ENCODE measurements at places on chromosomes 13 and 19. TPM values are rescaled to one million over a fixed set of nuclear protein-coding genes. Genes with fewer than 3 reads are reported as not detected.
A peak's percentile ranks its signal among the peaks of the same experiment; 100 is the strongest.

C5AR1 gene
- total RNA-seq, result 0.88 TPM

IGFL1 gene
- total RNA-seq, result 8.7 TPM

LPAR2 gene
- 27.9 TPM for total RNA-seq

KIR2DL4 gene
- not detected for total RNA-seq

- peak; percentile 25 for DNase-seq
These were observed 62.0 kb upstream of the C1QTNF9B start for GRCh38 chr13:23959231-23959862.

DNA sequence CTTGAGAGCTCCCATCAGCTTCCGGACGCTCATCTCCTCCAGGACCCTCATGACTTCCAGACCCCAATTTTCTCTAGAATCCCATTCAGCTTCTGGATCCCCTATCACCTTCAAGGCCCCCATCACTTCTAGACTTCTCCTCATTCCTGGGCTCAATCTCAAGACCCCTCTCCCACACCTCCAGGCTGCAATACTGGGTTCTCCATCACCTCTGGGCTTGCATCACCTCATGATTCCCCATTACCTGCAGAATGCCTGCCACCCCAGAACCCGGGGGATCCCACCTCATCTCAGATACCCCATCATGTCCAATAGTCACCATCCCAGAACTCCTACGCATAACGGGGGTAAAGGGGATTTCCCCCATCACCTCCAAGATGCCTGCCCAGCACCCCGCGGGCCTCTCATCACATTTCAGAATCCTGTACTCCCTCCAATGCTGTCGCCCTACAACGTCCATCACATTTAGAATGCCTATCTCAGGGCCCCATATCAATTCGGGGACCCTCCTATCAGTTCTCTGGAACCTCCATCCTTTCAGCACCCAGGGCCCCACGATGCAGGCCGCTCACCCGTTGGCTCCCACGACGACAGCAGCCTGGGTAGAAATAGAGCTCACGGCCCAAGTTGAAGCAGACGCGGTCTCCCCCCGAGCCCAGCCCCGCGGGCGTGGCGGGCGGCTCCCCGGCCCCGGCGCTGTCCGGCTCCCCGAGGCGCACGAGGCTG lies 738 bp downstream of the DMWD start:
- no peak for DNase-seq

- no peak for DNase-seq
These were observed 1.9 kb upstream of the SUGT1 start for GRCh38 chr13:52650731-52651130.

DNA sequence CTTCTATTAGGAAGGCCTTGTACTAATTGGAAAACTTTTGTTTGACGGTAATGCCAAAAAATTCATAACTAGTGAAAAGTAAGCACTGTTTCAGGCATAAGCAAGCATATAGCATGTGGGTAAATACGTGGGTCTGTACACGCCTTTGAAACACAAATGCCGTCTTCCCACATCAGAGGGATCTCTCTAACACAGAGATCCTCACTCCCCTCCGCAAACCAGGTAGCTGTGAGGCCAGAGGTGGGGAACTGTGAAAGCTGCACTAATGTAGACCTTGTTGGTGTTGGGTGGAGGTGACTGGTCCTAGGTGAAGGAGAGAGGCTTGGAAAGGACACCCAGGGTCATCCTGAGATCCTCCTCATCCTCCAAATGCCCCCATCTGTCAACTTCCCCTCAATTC lies 16.0 kb upstream of the POU2F2 start:
- no peak for DNase-seq

DNA sequence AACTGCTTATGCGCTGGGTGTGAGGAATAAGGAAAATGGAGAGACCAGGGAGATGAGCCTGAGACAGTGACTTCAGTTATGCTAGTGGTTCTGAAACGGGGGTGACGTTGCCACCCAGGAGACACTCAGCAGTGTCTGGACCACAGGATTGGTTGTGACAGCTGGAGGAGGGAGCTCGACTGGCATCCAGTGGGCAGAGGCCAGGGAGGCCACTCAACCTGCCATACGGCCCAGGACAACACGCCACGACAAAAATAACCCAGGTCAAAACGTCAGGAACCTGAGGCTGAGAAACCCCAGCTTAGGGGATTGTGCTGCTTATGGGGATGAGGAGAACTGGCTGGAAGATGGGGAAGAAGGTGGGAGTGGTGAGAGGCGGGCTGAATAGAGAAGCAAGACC lies 10.4 kb downstream of the ZSCAN5A start:
- DNase-seq, result no peak

- DNase-seq, result no peak
These were observed 29.3 kb upstream of the IRS2 start for GRCh38 chr13:109815651-109816050.

- no peak for DNase-seq
These were observed 9.8 kb downstream of the MCF2L start for GRCh38 chr13:112978561-112979405.

DNA sequence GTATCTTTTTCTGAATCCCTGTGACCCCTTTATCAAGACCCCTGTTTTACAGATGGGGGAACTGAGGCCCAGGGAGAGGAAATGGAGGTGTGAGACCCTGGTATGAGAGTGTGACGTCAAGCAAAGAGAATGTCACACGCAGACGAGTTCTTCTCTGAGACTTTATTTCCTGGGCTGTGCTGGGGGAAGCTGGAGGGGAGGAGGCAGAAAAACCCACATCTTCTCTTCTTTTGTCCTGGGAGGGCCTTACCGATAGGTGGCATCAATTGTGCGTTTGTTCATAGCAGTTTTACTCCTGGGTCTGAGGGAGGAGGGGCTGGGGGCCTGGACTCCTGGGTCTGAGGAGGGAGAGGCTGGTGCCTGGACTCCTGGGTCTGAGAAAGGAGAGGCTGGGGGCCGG lies 4.9 kb upstream of the KLK15 start:
- no peak for DNase-seq

DNA sequence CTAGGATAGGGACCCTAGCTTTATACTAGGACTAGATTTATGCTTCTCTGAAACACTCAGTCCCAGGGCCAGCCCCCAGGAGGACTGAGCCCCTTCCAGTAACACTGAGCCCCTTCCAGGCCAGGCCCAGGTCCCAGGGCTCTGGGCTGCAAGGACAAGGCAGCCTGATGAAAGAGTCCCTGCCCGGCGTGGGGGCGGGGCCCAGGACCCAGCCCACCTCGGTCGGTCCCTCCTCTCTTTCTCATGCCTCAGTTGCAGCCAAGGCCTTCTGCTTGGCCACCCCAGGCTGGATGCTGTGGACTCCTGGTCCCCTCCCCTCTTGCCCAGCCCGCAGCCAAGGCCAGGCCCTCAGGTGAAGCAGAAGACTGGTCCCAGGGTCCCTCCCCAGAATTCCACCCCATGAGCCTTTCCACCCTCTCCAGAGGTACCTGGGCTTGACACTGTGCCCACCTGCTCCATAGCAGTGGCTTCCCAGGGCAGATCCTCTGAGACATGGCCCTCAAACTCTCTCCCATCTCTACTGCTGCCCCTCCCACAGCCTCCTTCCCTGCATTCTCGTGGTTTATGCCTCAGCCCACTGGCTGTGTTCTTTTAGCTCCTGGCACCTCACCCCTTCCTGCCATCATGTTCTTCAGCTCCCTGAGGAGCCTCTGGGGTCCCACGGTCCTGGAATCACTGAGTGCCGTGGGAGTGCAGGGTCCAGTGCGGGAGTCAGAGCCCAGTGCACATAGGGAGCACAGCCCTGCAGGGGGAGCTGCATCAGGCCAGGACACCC lies 53.6 kb upstream of the C1QTNF9B start:
- no peak for DNase-seq

GRCh38 chr19:4748589-4748988 lies 24.9 kb upstream of the DPP9 start:
- no peak for DNase-seq

DNA sequence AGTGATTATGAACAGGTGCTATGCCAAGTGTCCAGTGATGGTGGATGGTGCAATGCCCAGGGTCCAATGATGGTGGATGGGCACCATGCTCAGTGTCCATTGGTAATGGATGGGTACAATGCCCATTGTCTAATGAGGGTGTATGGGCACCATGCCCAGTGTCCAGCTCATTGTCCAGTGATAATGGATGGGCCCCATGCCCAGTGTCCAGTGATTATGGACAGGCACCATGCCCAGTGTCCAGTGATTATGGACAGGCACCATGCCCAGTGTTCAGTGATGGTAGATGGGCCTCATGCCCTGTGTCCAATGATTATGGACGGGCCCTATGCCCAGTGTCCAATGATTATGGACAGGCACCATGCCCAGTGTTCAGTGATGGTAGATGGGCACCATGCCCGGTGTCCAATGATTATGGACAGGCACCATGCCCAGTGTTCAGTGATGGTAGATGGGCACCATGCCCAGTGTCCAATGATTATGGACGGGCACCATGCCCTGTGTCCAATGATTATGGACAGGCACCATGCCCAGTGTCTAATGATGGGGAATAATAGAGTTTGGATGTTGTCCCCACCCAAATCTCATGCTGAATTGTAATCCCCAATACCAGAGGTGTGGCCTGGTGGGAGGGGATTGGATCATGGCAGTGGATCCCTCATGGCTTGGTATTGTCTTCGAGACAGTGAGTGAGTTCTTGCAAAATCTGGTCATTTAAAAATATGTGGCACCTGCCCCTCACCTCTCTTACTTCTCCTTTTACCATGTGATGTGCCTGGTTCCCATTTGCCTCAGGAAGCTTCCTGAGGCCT lies 87.8 kb downstream of the ANKRD10 start:
- DNase-seq, result no peak

DNA sequence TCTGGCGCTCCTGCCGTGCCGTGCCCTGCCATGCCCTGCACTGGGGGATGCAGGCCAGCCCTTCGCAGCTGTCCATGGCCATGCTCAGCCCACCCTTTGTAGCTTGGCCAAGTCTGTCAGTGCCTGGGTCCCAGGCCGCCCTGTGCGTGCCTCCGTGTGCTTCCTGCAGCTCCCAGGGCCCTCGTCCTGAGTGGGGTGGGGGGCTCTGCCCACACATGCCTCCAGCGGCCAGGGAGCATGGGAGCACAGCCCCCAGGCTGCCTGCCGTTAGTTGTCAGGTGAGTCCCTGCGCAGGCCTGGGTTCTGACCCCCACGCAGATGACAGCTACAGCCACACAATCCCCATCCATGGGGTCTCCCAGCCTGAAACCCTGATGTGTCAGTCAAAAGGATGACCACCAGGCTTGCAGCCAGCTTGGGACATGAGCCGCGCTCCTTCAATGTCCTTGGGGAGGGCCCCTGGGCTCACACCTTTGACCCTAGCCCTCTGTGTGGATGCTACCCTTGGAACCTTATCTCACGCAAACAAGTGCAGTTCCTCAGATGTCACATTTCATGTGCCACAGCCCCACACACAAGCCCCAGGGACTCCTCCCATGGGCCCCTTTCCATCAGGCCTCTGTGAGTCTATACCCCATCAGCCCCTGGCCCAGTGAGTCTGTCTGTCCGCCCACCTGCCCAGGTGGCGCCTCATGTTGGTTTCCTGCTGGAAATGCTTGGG lies 24.5 kb downstream of the TMED1 start:
- DNase-seq, result no peak

- no peak for DNase-seq
These were observed 34.0 kb downstream of the VAV1 start for GRCh38 chr19:6806488-6806887.

- DNase-seq, result no peak
These were observed 41.6 kb downstream of the MYO9B start for GRCh38 chr19:17116996-17117702.

DNA sequence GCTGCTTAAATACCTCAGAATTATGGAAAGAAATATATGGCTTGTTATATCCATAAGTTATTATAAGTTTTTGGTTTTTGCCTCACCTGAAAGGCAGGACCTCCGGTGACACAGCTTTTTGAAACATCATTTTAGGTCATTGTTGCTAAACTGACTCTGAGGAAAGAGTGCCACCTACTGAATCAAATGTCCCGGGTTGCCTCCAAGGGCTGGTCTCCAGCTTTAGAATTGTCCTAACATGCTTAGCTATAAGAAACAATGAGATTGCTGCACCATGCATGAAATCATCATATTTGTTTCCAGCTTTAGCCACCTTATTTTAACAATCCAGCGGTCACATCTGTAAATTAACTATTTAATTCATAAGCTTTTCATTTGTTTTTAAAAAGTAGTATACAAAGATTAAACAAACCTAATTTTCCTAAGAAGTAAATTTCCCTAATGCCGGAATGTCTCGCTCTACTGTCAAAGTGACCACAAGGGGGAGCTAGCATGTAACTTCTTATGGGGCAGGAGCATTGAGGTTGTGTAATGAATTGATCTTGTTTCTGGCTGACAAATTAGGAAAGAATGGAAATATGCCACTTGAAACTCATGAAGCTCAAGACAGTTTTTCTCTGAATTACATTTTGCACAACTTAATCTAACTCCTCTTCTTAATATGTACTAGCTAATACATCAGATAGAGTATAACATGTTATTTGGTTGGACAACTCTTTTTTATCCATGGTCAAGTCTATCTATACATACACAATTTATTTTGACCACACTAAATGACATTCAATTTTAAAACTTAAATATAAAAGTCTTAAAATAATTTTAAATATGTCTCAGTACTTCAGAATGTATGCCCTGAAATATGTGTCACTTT lies 6.7 kb upstream of the PCDH17 start:
- DNase-seq, result peak; percentile 34

GRCh38 chr13:22789916-22790315 lies 390.9 kb upstream of the SGCG start:
- DNase-seq, result no peak
